Natural killer cell (primary cell): ENCODE measurements at places on chromosomes 12 and 14. TPM values are rescaled to one million over a fixed set of nuclear protein-coding genes. Genes with fewer than 3 reads are reported as not detected.

Gene PZP
- not detected for total RNA-seq

- no peak for DNase-seq
Measured at GRCh38 chr12:122348505-122348904, 74.0 kb downstream of the CLIP1 start.

GRCh38 chr12:6620137-6620884 lies 13.1 kb upstream of the CHD4 start:
- DNase-seq, result no peak

- no peak for DNase-seq
Measured at GRCh38 chr14:95524706-95525512, 8.5 kb upstream of the SYNE3 start.

Gene ADAM20
- total RNA-seq, result 0.38 TPM

DNA sequence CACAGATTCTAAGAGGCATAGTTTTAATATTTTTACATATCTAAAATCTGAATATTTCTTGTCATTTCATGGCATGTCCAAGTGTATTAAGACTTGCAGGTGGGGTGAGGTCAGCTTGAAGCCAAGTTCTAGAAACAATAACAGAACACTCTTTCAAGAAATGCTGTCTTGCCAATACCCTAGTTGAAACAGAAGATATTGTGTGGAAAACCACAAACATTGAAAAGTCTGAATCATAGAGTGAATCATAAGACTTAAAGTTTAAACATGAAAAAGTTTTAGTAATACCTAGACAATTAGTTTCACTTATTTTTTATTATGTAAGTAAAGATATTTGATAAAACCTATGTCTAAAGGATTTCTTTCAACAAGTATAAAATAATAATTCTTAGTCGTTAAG lies 191.5 kb upstream of the CAND1 start:
- no peak for DNase-seq

Gene PDE3A
- total RNA-seq, result 0.28 TPM

DNA sequence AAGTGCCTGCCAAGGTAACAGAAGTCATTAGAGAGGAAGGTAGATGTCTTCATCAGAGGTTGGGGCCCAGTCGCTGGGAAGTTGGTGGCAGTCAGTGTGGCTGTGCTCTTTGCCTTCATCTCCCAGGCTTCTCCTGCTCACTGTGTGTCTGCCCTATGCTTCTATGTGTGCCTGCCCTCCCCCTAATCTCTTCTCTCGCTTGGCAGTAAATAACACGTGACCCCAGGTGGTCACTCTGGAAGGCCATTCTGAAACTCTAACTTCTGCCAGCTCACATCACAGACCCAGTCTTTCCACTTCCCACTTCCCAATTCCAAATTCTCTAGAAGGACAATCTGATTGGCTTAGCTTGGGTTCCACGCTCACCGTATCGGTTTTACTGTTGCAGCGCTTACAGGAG lies 9.3 kb downstream of the ZNF664 start:
- DNase-seq, result no peak

- no peak for DNase-seq
Measured at GRCh38 chr12:26935636-26936378, 2.0 kb downstream of the INTS13 start.

GRCh38 chr12:20140751-20141150 lies 227.6 kb upstream of the PDE3A start:
- DNase-seq, result no peak

- no peak for DNase-seq
Measured at GRCh38 chr12:111954969-111955368, 58.0 kb downstream of the TMEM116 start.

DNA sequence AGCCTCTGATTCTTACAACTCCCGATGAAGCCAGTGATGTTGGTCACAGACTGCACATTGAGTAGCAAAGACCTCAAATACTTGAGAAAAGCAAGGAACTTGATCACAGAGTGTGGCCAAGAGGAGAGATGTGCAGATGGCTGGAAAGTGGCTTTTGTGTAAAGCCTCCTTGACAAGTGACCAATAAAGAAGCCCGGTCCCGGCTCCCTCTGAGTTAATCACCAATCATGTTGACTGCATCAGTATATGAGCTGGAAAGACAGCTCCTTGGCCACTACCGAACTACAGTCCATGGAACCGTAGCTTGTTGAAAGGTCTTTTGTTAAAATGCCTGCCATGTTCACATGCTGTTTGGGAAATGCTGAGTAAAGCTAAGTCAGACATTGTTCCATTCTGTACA lies 23.7 kb upstream of the SERPINA6 start:
- no peak for DNase-seq
